ENCODE measurements at places on chromosomes 12 and 14.
A peak's percentile ranks its signal among the peaks of the same experiment; 100 is the strongest.

DNA sequence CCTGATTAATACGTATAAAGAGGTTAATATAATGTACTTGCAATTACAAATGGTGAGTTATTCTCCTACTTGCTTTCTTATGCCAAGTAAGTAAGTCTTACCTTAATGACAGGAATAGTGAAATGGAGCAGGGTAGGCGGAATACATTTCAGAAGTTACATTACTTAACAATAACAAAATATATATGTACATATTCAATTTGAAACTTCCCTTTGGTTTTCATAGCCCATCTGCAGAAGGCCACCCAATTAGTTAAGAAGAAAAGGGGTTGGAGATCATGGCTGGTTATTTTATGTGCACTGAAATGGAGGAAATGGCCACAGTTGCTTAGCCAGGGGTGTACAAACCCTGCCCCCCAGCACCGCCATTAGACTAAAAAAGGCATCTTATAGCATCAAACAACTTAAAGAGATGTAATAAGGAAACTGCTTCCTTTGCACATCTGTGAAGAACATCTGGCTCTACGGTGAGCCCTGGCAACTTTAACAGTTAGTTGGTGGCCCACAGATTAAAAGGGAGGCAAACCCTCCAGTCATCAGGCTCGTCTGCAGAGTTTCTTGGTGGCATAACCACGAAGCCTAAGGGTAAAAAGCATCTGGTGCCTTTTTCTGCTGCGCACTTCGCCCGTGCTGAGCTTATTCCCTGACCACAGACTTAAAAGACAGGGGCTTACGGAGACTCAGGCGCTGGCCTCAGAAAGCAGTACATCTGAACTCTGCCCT, 38.8 kb upstream of the DACT1 start:
- no peak for DNase-seq

DNA sequence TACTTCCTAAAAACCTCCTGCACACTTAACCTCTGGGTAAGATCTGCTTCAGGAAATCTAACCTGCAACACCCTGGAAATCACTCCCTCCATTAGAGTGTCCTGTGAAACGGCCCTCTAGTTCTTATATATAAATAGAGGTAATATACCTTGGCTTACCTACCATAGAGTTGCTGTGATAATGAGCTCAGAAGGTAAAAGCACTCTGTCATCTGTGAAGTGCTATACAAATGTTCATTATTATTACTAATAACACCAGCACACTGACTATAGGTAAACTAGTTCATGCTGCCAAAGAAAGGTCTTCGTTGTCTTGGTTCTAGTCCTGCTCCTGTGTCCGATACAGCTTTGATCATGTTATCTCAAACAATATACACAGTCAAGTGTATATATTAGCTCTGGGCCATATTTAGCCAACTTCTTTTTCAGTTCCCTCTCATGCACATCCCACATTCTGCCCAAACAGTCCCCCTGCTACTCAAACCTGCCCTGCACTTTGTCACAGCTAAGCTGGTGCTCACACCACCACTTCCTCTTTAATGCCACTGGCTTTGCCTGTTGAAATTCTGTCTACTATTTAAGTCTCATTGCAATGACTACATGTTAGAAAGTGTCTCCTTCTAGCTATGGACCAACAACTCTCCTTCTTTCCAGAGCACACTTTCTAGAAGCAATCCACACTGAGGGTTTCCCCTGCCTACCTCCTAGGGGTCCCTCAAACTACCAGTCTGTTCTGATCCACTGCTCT, 5.1 kb downstream of the E2F7 start:
- DNase-seq = peak; percentile 94

DNA sequence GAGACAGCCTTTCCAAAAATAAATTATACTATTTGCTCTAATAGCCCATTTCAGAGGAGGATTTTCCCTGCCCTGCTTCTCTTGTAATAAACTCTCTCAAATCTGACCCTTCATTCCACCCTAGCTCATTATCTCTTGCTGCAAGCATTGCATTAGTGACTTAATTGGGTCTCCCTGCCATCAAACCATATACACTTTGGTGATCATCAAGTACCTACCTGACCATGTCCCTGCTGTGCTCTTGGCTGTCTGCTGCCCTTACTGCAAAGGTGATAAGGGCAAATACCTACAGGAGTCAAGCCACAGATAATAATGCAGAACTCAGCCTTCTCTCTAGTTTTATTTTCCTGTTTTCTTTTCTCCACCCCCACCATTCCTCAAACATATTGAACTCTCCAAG, 88.4 kb downstream of the LIN7A start:
- no peak for DNase-seq

GRCh38 chr14:67673451-67673850, 981 bp downstream of the VTI1B start:
- no peak for DNase-seq

- no peak for DNase-seq
Measured at GRCh38 chr14:50037852-50038251, 78.5 kb downstream of the VCPKMT start.

DNA sequence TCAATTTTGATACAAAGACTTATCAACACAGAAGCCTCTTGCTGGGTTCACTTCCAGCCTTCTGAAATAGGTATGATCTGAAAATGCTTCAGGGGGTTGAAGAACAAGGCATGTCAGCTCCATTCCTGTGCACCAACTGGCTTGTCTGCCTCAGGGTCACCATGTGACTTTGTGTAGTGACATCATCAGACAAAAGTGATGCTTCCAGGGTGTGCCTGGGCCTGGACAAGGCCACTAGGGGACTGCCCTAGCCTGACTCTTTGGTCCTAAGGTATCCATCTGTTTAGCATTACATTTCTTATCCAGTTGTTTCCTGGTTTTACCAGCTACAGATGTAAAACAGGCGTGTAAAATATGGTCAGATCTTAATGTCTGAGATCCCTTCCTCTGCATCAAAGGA, 155.6 kb downstream of the CAND1 start:
- no peak for DNase-seq

GRCh38 chr12:105477873-105478272, 147.4 kb downstream of the C12orf75 start:
- DNase-seq = no peak

DNA sequence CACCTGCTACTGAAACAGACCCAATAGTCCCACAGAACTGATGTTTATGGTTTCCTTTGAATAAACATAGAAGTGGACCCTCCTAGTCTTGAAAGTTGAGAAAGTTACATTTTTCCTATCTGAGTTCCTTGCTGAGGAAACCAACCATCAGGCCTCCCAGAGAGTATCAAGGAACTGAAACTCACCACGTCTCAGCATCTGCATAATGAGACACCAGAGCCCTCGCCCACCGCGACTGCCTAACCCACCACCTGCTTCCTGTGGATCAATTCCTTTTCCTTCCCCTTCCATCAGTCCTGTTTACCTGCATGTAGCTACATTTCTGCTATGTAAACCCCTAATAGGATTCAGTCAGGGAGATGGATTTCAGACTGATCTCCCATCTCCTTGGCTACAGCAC, 443.2 kb upstream of the TMEM132C start:
- DNase-seq = no peak

- no peak for DNase-seq
Measured at GRCh38 chr12:103852498-103852997, 11.5 kb upstream of the NT5DC3 start.

GRCh38 chr14:71720978-71721624, 211.1 kb upstream of the RGS6 start:
- DNase-seq = peak; percentile 63

GRCh38 chr12:54589964-54590363, 1.5 kb upstream of the PPP1R1A start:
- DNase-seq = no peak

- DNase-seq = no peak
Measured at GRCh38 chr12:108190529-108190928, 61.4 kb downstream of the WSCD2 start.

DNA sequence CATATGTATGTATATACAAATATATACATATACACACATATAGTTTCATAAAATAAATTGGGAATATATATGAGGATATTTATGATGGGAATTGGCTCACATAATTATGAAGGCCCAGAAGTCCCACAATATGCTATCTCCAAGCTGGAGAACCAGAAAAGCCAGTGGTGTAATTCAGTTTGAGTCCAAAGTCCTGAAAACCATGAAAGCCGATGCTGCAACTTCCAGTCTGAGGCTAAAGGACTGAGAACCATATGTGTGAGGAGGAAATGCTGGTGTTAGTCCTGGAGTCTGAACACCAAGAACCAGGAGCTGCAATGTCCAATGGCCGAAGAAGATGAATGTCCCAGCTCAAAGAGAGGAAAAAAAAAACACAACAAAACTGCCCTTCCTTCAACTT, 65.5 kb upstream of the PRKD1 start:
- DNase-seq = no peak

GRCh38 chr12:94938583-94938982, 64.9 kb downstream of the NDUFA12 start:
- DNase-seq = peak; percentile 9

DNA sequence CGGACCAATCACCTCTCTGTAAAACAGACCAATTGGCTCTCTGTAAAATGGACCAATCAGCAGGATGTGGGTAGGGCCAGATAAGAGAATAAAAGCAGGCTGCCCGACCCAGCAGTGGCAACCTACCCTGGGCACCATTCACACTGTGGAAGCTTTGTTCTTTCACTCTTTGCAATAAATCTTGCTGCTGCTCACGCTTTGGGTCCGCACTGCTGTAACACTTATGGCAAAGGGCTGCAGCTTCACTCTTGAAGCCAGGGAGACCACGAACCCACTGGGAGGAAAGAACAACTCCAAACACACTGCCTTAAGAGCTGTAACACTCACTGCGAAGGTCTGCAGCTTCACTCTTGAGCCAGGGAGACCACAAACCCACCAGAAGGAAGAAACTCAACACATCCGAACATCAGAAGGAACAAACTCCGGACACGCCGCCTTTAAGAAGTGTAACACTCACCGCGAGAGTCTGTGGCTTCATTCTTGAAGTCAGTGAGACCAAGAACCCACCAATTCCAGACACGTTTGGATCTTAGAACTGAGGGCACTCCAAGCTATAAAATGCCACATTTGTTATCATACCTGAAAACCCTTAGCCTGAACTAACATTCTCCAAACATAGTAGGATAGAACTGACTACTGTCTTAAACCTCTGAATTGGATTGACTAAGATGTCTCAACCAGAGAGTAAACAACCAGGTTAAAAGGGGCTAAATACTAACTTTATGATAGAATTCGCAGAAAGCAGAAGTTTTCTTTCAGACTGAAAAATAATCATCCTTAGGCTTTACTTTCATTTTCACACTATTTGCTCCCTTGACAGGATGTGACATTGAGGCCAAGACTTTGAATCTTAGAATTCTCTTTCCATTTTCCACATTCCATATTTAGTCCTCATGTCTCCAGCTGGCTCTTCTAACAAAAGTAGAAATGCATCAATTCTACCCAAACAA, 33.6 kb downstream of the CDKL1 start:
- DNase-seq = peak; percentile 40

DNA sequence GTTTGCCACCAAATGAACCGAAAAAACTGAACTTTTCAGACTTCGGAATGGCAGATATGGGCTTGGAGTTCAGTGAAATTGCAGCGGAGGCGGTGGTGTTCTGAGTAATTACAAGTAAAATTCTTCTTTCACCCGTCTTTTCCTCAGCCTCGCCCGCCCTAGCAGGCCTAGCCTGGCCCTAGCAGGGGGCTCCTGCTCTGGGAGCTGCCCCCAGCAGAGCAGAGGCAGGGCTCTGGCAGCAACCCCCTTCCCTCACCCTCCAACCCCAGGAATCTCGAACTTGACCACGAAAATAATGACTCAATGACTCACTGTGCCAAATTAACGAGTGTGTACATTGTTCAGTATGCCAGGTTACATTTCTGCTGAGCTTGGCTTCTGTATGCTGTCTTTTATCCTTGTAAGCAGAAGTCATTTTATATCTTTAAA, 1.1 kb downstream of the PAPLN start:
- DNase-seq = peak; percentile 40

DNA sequence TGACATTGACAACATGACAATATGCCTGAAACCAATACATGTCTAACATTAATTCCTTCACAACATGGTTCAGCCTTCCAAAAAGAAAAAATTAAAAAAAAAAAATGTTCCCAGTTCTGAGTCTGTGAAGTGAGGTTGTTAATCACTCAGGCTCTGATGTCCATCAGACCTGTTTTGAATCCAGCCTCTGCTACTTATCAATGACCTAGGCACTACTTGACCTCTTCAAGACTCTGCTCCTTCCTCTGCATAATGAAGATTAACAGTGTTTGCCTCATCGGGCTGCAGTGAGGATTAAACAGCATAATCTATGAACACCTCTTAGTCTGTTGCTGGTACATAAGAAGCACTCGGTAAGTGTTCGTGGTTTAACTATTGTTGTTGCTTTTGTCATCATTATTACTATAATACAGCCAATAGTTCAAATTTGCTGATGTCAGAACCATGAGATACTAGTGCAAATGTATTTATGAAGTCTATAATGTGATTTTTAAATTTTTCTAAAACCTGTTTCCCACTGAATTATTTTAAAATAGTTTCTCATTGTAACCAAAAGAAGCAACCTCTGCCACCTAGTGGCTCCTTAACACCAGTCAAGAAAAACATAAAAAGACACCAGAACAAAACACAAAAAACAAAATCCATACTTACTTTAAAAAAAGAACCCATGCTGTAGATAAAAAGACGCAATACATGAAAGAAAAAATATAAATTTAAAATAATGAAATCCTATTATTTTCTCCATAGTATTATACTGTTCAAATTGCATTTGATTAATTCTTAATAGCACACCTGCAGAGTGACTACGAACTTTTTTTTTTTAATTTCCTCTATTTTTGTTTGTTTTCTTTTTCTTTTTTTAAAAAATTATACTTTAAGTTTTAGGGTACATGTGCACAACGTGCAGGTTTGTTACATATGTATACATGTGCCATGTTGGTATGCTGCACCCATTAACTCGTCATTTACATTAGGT, 20.3 kb upstream of the TMX1 start:
- peak; percentile 67 for DNase-seq

DNA sequence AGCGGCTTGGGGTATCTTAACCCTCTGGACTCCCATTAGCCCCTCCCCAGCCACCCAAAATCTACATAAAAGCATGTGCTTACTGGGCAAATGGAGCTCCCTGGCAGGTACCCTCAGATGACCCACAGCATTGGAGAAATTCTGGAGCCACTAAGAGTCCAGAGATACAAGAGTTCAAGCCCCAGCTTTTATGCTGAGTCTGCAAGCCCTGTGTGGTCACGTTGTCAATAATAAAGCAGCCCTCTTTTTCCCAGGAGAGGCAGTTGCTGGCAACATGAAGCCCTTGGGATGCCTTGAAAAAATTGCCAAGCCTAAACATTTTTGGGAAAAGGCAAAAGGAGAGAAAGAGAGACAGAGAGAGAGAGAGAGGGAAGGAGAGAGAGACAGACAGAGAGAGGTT, 83.4 kb downstream of the RBM19 start:
- DNase-seq = no peak

Data from Kasumi-1 (cell line).